ENCODE measurements at places on chromosomes 2 and 18. TPM values are rescaled to one million over a fixed set of nuclear protein-coding genes. Genes with fewer than 3 reads are reported as not detected.

CHRND gene
- not detected for total RNA-seq

ASAP2 gene
- 38.0 TPM for total RNA-seq

NAT8 gene
- total RNA-seq, result not detected

DNA sequence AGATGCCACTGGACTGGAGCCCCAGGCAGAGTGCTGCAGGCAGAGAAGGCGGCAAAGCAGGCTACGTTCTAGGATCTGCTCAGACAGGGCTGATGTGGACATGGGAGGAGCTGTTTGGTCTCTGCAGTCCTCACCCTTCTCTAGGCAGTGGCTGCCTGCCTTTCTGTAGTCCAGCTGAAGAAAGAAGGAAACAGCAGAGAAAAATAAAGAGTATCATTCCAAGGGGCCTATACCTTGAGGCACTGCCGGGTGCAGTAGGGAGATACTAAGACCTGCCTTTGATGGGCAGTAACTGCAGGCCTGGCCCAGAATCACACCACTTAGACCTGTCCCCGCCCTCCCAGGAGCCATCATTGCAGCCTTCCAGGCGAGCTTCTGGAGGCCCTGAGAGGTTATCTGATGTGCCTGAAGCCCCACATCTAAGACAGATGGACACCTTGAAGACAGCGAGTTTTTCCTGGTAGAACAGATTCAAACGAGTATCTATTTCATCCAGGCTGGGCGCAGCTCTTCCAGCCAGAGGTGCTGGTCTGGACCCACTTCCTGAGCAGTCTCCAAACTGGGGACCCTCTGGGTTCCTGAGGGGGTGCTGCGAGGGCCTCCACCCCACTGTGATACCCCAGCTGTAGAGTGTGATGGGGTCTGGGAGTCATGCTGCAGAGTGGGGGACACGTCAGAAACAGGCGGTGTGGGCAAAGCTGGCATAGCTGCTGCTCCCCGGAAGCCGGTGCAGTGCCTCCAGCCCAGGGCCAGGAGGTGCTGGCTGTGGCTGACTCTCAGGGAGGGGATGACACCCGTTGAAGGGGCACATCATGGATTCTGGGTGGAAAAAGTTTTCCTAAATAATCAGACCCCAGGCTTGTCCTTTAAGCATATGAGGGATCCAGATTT, 87.3 kb upstream of the OTOS start:
- DNase-seq, result no peak

GRCh38 chr2:28492282-28492681, 3.6 kb upstream of the PLB1 start:
- no peak for DNase-seq

GRCh38 chr18:3619222-3619621, 169.2 kb downstream of the TGIF1 start:
- DNase-seq, result no peak

DNA sequence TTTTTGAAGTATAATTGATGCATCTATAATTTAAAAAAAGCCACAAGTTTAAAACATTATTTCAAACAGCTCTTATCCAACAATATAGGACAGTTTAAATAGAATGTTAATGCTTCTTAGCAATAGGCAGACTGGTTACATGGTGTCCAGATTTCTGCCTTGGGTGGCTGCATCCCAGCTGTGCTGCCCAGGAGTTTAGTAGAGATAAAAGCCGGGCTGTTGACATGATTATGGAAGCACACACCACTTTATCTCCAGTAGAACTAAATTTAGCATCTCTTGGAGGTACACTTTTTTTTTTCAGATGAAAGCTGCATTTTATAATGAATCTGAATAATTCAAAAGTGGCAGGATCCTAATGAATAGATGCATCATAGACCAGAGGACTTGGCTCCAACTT, 309.7 kb downstream of the PLCL1 start:
- no peak for DNase-seq

DNA sequence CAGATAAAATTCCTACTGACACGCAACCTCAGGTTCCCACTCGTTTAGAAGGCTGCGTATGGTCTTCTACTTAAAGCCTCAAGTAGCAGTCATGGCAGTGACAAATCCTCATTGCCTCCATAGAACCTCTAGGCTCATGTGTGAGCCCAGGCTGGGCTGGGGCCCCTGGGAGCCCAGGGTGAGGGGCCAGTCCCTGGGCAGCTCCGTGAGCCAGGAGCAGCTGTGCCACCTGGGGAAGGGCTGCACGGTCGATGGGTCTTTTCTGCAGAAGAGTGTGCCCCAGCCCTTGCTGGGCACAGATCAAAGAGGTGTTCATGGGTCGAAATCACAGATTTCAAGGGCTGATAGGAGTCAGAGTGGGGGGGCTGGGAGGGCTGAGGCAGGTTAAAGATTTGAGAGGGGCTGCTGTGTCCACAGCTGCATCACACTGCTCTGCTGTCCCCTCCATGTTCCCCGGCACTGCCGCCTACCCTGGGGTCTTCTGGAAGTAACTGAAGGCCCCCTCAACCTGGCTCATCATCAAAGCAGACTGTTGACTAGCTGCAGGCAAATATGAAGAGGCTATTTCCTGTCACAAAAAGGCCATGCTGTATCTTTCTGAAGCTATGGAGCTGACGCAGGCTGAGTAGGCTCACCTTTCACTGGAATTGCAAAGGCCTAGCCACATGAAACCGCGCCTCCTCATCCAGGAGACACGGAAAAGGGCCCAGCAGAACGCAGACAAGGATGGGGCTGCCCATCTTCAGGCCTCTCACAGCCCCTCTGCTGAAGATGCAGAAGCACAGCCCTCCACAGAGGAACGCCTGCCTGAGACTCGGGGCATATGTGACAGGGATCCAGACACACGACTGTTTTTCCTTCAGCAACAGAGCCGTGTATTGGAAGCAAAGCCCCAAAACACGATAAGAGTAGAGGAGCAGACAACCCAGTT, 35.7 kb upstream of the ALPP start:
- DNase-seq, result no peak

GRCh38 chr2:50408936-50409335, 623.0 kb downstream of the NRXN1 start:
- DNase-seq, result no peak

DNA sequence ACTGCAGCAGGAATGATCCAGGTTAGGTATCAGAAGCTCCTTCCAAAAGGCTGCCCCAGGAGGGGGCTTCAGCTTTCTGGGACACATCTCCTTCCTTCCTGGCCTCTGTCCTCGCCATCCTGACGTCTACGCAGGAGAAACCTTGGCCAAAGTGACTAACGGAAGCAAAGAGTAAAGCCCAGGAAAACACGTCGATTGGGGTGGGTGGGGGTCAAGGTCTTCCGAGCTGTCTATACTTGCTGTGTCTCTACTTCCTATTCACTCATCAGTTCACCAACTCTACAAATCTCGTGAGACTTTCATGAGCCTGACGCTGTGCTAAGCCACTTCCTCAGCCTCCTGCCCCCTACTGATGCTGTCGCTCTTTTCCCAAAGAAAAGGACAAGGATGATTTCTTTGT, 212.6 kb downstream of the TNS1 start:
- no peak for DNase-seq
